ENCODE measurements at places on chromosomes 3 and 15.

GRCh38 chr15:74858369-74858740 is 14.8 kb downstream of the SCAMP2 start:
- no peak for DNase-seq

GRCh38 chr3:27880969-27881892 is 159.1 kb upstream of the EOMES start:
- DNase-seq: no peak

GRCh38 chr3:138220788-138221187 is 33.7 kb downstream of the ARMC8 start:
- no peak for DNase-seq

- no peak for DNase-seq
These were observed 234.9 kb upstream of the LMCD1 start for GRCh38 chr3:8266730-8267131.
